ENCODE measurements at places on chromosomes 6 and 20.

GRCh38 chr6:26311385-26312095, 53.5 kb upstream of the BTN3A2 start:
- DNase-seq, result peak; percentile 65

DNA sequence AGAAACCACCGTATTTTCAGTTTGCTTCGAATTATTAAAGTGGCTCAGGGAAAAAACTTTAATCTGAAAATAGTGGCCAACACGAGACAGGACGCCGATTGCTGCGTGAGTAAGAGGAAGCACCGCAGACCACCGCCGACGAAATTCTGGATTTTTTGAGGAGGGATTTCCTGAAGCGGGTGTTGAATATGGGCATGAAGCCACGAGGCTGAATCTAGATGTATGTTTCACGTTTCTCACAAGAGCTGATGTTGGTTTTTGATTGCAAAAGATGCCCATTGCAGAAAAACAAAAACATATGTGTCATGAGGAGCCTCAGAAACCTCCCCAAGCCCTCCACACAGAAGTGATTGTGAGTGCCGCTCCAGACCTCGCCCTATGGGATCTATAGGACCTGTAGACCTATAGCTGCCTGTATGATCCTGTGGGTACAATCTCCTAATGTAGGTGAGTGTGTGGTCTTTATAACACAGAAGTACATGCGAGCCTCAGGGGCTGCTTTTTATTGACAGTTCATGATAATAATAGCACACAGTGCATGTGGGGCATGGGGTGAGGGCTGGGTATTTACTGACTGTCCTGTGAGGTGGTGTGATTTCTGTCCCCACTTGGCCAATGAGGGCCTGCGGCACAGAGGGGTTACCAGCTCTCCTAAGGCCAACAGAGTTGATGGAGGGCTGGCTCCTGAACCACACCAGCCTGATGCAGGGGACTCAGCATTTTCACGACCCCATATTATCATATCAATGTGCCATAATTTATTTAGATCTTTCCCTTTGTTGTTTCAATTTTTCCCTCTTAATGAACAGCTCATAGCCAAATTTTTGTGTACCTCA, 243.9 kb downstream of the DLL1 start:
- no peak for DNase-seq

GRCh38 chr20:25369529-25369928, 21.1 kb downstream of the ABHD12 start:
- DNase-seq, result no peak

DNA sequence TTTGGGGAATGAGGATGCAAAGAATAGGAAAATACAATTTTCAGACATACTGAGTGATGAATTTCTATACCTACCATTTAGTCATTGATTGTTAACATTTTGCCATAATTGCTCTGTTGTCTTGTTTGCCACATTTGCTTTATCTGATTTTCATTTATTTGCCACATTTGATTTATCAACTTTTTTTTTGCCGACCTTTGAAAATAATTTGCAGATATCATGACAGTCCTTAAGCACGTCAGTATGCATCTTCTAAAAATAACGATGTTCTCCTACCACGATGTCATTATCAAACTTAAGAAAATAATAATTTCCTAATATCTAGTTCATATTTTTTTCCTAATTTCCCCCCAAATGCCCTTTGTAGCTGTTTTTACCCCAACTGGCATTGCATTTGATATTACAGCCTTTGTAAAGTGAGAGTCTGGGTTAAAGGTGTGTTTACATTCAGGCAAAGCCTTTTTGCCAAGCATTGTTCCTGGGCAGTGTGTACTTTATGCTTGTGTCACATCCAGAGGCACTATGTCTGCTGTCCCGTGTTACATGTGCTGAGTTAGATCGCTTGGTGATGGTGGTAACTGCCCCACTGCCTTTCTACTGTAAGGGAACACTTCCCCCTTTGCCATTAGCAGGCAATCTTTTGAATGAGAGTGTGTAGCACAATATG, 26.4 kb downstream of the SEC23B start:
- DNase-seq, result no peak

DNA sequence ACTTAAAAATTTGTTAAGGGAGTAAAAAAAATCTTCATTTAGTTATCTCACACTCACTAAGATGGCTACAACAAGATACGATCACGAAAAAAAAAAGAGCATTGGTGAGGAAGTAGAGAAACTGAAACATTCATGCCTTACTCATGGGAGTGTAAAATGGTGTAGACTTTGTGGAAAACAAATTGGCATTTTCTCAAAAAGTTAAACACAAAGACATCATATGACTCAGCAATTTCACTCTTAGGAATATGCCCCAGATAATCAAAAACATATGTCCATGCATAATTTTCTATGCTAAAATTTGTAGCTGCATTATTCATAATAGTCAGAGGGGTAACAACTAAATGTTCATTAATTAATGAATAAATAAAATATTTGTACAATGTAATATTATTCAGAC, 120.9 kb upstream of the IRAK1BP1 start:
- DNase-seq, result no peak

DNA sequence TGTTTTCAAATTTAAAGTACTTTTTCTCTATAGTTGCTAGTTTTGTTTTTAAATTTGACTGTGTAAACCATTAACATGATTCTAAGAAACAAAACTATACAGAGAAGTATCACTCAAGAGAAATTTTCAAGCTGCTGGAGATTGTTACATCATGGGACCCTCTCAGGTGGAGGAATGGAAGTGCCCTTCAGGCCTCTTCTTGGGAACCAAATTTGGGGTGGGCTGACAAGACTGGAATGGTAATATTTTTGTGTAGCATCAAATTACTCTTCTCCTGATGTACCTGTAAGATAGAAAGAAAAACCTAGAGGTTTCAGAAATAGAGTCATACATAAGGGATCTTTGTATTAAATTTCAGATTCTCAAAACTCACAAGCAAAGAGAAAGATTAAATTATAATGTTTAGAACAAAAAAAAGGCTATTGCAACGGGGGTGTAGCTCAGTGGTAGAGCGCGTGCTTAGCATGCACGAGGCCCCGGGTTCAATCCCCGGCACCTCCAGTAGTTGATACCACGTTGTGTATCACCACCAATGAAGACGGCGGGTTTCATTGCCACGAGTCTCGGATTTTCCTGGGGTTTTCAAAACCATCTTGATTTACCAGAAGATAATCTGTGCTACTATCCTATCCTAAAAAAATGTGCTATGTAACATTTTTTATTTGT, 193.7 kb downstream of the GPX5 start:
- peak; percentile 59 for DNase-seq

GRCh38 chr6:168035661-168036545, 38.4 kb downstream of the KIF25 start:
- DNase-seq, result no peak

GRCh38 chr6:85124472-85125354, 325.2 kb upstream of the NT5E start:
- DNase-seq, result no peak

DNA sequence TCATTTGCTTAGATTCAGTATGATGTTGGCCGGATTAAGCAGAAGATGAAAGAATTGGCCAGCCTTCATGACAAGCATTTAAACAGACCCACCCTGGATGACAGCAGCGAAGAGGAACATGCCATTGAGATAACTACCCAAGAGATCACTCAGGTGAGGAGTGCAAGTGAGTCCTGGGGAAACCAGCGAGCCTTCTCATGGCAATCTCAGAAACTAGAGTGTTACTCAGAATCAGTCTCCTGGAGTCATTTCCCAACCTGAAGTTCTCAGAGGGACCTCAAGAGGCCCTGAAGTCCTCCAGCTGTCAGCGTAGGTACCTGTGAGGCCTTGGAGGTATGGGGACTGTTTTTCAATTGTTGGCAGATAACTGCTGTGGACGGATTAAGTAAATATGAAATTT, 16.9 kb downstream of the STX16 start:
- DNase-seq, result no peak

DNA sequence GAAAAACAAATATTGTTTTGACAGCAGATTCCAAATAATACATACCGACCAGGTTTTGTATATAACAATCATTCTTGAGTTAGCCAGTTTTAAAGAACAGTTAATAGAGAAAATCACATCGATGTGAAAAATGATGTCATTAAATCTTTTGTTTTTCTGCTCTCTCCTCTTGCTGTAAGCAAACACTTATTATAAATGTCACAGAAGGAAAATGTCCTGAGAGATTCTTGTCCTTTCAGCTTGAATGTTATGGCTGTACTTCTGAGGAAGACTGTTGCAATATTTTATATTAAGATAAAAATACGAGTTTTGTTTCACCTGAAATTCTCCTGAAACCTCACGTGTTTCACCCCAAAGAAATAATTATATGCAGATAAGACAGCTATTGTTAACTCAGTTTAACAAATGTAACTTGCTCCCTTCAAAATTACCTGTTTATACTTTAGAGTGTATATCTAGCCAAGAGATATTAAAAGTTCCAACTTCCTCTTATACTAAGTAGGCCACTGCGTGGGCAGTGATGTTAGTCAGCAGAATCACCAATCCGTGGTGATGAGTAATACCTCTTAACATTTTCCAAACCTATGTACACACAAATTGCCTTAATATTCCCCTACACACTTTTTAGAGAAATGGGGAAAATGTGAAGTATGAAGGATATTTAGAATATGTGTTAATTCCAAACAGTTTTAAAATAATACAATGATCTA, 1111.4 kb upstream of the CITED2 start:
- DNase-seq, result no peak

DNA sequence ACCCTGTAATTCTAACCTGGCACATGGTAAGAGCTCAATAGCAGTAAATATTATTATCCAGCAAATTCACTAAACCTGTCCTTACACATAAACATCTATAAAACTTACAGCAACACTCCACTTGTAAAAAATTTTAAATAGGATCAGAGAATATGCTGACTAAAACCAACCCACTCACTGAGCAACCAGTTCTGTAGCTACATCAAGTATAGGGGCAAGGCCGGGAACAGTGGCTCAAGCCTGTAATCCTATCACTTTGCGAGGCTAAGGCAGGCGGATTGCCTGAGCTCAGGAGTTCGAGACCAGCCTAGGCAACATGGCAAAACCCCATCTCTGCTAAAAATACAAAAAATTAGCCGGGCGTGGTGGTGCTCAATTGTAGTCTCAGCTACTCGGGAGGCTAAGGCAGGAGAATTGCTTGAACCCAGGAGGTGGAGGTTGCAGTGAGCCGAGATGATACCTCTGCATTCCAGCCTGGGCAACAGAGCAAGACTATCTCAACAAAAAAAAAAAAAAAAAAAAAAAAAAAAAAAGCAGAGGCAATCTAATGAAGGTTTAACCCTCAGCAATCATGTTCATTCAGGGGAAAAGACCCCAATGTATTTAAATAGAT, 6.8 kb downstream of the STAU1 start:
- DNase-seq, result no peak

DNA sequence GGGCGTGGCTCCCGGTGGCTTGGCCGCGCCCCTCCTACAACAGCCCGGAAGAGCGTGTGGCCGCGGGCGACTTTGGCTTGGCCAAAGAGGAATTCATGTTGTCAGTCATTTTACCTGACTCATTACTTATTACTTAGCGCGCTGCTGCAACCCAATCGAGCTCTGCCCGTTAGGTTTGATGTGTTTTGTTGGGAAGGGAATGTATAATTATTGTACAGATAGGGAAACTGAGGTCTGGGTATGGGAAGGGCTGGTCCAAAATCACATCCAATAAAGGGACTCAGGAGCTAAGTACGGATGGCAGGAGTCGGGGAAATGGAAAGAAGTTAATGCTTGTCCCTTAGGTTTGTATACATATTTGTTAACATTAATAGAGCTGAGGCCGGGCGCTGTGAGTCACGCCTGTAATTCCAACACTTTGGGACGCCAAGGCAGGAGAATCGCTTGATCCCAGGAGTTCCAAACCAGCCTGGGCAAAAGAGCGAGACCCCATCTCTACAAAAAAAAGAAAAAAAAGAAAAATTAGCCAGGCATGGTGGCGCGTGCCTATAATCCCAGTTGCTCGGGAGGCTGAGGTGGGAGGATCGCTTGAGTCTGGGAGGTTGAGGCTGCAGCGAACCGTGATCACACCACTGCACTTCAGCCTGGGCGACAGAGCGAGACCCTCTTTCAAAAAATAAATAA, 639 bp upstream of the ZNF335 start:
- DNase-seq, result no peak

DNA sequence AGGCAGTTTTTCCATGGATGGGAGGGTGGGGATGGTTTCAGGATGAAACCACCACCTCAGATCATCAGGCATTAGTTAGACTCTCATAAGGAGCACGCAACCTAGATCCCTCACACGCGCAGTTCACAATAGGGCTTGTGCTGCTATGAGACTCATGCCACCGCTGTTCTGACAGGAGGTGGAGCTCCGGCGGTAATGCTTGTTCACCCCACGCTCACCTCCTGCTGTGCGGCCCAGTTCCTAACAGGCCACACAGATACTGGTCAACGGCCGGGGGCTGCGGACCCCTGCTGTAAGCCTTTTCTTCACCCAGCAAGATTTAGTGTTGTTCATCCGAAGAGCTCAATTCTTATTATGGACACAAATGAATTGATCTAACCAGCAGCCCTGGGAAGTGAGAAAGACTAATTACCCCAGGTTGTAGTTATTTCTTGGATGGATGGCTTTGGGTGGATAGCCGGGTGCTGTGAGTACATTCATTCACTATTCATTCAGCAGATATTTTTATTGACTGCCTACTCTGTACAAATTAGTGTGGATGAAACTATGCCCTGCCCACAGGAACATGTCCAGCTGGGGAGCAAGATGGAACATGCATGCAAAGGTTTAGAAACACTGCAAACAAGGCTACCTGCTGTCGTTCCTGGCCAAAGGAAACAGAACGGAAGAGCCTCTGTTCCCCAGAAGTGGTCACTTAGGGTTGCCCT, 57.2 kb downstream of the RIOK1 start:
- DNase-seq, result no peak

Measured in stimulated activated CD4-positive, alpha-beta T cell treated with anti-CD3 and anti-CD28 coated beads, Interleukin-1b, Interleukin-23, amount 100 ng/mL, for 48 hours (primary cell).